WTC11 (cell line): ENCODE measurements at places on chromosomes 7 and 10. TPM values are rescaled to one million over a fixed set of nuclear protein-coding genes. Genes with fewer than 3 reads are reported as not detected.
A peak's percentile ranks its signal among the peaks of the same experiment; 100 is the strongest.

Gene PPP1R9A
- total RNA-seq = 16.8 to 18.7 TPM (median 18.0 TPM) in 3 replicates

GRCh38 chr7:27080844-27081436, 14.9 kb downstream of the HOXA1 start:
- DNase-seq = no peak

DNA sequence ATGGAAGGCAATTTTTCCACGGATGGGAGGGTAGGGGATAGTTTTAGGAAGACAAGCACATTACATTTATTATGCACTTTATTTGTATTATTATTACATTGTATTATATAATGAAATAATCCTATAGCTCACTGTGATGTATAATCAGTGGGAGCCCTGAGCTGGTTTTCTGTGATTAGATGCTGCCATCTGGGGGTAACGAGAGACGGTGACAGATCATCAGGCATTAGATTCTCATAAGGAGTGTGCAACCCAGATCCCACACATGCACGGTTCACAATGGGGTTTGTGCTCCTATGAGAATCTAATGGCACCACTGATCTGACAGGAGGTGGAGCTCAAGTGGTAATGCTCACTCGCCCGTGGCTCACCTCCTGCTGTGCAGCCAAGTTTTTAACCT, 103.9 kb upstream of the STK17A start:
- DNase-seq = no peak

Gene HTR7
- total RNA-seq = 8.9 to 11.2 TPM (median 9.3 TPM) in 3 replicates

DNA sequence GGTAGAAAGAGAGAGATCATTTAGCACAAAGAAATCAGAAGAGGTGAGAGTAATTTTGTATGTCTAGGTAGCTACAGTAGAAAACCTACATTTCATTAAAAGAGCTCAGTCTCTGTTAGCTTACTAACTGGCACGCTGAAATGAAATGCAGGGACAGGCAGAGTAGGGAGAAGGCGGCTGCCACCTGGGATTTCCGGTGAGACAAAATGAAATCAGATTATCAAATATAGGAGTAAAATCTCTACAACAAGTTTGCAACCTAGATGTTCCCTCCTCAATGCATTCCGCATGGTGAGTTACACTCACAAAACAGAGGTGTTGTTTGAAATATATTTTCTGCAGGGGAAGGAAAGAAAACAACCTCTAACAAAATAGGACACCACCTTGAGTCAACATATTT, 55.9 kb downstream of the VOPP1 start:
- no peak for DNase-seq

Gene DGKI
- 0.30 to 0.79 TPM (median 0.46 TPM) in 3 replicates for total RNA-seq

- DNase-seq = no peak
Observed at GRCh38 chr10:132366006-132366405, 31.0 kb upstream of the PWWP2B start.

Gene A1CF
- total RNA-seq = 0.07 to 0.21 TPM (median 0.07 TPM) in 3 replicates

GRCh38 chr10:110311357-110311949, 6.7 kb upstream of the SMNDC1 start:
- DNase-seq = peak; percentile 45

GRCh38 chr10:7320072-7320471, 90.8 kb downstream of the SFMBT2 start:
- DNase-seq = no peak

Gene C10orf143
- 1.4 to 1.9 TPM (median 1.6 TPM) in 3 replicates for total RNA-seq

DNA sequence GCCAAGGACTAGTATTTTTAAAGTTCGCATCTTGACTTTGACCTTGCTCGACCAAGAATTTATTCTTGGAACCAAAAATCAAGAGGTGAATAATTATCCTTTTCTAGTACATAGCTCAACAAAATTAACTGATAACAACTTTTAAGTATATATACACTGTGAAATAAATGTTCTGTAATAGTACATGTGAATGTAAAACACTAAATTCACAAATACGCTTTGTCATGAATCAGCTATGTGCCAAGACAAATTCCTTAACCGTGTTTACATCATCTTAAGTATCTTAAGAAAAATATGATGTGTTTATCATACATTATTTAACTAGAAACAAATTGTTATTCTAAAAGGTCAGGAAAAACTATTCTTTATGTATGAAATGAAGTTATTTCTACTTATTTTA, 83.3 kb downstream of the CUL2 start:
- no peak for DNase-seq

DNA sequence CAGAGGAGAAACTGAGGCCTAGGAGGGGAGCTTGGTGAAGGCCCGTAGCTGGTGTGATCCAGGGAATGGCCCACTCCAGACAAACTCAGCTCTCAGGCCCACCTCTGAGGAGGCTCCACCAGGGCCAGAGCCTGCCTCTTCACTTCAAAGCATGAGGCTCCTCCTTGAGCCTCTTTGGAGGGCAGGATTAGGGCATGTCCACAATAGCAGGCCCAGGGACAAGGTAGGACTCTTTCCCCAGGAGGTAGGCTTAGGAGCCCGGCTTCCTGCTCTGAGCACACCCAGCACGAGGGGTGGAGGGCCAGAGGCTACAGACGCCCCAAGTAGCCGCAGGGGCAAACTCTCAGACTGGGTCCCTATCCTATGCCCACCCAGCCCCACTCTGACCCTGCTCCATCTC, 164.6 kb upstream of the ZMIZ1 start:
- DNase-seq = no peak

Gene RARRES2
- total RNA-seq = 193 to 230 TPM (median 197 TPM) in 3 replicates

DNA sequence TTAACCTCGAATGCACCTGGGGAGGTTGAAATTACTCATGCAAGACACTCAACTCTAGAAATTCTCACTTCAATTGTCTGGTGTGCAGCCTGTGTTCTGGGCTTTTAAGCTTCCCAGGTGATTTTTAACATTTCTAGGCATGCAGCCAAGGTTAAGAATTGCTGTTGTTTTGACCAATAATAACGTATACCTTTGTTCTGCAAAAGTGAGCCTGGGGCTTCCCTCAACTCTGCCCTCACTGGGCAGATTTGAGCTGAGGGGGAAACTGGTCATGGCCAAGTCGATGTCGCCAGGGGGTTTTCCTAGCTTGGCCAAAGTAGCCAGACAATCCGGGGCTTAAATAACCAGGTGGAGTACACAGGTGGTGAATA, 568 bp downstream of the PRSS2 start:
- no peak for DNase-seq

- DNase-seq = no peak
Observed at GRCh38 chr10:132965411-132966057, 23.2 kb upstream of the CFAP46 start.
